SJCRH30 (cell line): ENCODE measurements at places on chromosomes 2 and 18.
A peak's percentile ranks its signal among the peaks of the same experiment; 100 is the strongest.

DNA sequence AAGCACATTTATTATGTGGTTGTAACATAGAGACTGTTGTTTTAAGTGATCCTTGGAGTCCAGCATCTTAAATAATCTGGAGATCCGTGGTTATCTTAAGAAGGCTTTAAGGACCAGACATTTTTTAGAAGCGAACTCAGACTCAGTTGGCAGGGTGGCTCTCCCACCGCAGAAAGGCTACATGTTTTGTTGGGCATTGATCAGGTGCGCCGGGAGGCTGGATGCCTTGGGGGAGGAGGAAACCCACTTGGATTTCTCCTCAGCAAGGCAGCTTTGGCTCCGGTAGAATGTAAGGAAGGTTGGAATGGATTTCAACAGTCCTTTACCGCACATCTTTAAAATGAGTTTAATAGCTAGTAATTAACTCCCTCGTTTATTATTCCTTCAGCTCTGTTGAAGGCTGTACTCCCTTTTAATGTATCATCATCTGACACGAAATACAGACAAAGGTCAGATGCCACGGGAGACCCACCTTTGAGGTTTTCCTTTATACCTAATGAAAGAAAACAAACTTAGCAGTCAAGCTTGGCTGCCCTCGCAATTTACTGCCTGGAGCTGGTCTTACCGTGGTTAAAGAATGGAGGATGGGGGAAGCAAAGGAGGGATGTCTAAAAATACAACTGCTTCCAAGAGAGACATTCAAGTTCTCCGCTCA is 1.2 kb downstream of the TMEM200C start:
- H3K4me1 ChIP-seq: no peaks in the 10 kb centered on the region
- no peak for DNase-seq
- H3K27ac ChIP-seq: no peak overlapping the region
- no peak overlapping the region for H3K4me3 ChIP-seq
- H3K36me3 ChIP-seq: no peaks in the 10 kb centered on the region
- no peaks in the 10 kb centered on the region for H3K27me3 ChIP-seq

DNA sequence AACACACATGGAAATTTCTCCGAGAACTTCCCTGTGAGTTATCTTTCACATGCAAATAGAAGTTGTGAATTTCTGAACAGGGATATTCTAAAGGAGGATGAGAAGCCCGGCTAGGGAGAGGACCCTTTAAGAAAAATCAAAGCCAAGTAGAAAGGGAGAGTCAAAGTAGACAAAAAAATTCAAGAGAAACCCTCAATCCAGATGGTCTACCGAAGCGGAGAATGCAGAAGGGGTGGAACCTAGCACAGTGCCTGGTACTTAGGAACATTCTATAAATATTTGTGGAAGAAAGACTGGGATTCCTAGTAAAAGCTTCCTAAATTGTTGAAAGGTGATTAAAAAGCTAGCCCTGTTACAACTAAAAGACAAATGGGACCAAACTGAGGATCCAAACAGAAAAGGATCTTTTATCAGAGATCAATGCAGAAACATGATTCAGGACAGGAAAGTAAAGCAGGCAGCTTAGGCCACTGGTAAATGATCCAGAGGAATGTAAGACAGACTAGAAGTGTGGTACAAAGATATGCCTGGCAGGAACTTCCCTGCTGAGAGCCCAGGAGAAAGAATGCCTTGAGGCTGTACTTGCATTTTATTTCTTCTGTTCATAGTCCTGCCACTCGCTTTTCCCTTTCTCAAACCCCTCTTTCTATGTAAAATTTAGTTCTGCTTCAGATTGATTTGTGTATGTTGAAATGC is 19.5 kb upstream of the GLS start:
- peak; percentile 57 for DNase-seq
- H3K4me1 ChIP-seq: peaks cover 41% of the 10 kb centered on the region
- no peaks in the 10 kb centered on the region for H3K27me3 ChIP-seq
- peak overlapping the region; percentile 7; the same call in 1 of the 2 replicates for H3K27ac ChIP-seq
- no peak overlapping the region for H3K4me3 ChIP-seq
- no peaks in the 10 kb centered on the region for H3K36me3 ChIP-seq

DNA sequence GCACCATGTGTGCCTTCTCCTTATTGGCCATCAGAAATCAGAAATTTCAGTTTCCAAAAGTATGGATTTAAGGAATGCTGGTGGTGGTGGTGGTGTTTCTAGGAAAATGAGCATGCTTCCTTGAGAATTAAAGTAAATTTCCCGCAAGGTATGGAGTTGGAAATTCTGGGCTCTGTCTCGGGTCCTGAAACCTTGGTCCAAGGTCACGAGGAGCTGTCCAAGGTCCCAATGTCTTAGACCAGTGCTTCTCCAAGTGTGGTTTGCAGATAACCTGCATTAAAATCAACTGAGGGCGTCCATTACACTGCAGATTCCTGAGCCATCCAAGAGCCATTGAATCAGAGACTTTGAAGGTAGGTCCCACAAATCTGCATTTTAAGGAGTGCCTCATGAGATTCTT is 210.9 kb upstream of the PKDCC start:
- DNase-seq: peak; percentile 62
- H3K27ac ChIP-seq: no peak overlapping the region
- H3K36me3 ChIP-seq: no peaks in the 10 kb centered on the region
- no peaks in the 10 kb centered on the region for H3K27me3 ChIP-seq
- H3K4me3 ChIP-seq: no peak overlapping the region

GRCh38 chr2:153986488-153987229 is 114.9 kb downstream of the GALNT13 start:
- H3K27ac ChIP-seq: peak overlapping the region; percentile 15; the same call in 1 of the 2 replicates
- no peaks in the 10 kb centered on the region for H3K27me3 ChIP-seq
- H3K36me3 ChIP-seq: no peaks in the 10 kb centered on the region
- H3K4me1 ChIP-seq: peaks cover 8% of the 10 kb centered on the region; the same call in 1 of the 2 replicates
- H3K4me3 ChIP-seq: no peak overlapping the region
- DNase-seq: peak; percentile 44

GRCh38 chr18:37545461-37546271 is 19.9 kb downstream of the CELF4 start:
- no peaks in the 10 kb centered on the region for H3K4me1 ChIP-seq
- H3K27ac ChIP-seq: no peak overlapping the region
- no peaks in the 10 kb centered on the region for H3K27me3 ChIP-seq
- no peak for DNase-seq

GRCh38 chr2:68169308-68169707 is 11.6 kb downstream of the PNO1 start:
- no peak for DNase-seq
- H3K36me3 ChIP-seq: peaks cover 58% of the 10 kb centered on the region
- H3K27me3 ChIP-seq: no peaks in the 10 kb centered on the region

DNA sequence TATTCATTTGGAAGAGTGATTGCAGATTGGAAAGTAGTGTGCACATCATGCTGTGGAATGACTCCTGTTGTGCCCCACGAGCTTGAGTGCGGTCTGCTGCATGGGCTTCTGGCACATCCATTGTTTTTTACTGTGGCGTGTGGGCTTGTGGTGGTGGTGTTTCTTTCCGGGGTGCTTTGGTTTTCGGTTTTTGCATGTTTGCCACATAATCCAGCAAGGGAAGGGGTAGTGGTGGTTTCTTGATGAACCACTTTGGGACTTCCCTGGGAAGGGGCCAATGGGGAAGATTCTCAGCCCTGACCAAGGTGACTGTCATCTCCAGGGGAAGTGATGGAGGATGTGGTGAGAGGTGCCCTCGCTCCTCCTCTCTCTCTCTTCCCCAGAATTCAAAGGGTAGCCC is 57.0 kb downstream of the COA5 start:
- H3K27ac ChIP-seq: no peak overlapping the region
- H3K27me3 ChIP-seq: no peaks in the 10 kb centered on the region

DNA sequence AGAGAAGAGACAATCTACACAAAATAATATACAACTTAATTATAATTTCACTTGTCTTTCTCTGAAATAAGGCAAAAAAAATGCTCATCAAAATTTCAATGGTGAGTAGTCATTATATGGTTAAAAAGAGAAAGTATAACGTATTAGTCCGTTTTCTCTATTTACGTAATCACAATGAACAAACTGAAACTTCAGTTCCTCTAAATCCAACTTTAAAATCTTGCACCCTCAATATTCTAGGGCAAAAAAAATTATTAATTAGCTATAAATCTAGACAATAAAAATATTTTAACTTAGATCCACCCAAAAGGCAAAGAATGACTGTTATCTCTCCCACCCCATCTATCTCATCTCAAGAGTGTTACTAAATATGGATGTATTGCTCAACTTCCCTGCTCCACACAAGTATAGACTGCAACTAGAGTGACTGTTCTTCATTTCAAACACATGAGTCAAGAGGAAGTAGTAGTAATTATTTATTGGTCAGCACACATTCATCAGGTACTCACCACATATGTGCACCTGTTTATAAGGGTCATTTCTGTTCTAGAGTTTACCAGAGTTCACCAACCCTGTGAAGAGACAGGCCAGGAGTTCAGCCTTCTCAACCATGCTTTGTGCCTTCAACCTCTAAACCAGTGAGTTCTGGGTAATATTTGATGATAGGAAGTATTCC is 36.4 kb downstream of the STK39 start:
- DNase-seq: peak; percentile 5
- no peak overlapping the region for H3K27ac ChIP-seq
- no peaks in the 10 kb centered on the region for H3K36me3 ChIP-seq
- H3K4me1 ChIP-seq: no peaks in the 10 kb centered on the region

DNA sequence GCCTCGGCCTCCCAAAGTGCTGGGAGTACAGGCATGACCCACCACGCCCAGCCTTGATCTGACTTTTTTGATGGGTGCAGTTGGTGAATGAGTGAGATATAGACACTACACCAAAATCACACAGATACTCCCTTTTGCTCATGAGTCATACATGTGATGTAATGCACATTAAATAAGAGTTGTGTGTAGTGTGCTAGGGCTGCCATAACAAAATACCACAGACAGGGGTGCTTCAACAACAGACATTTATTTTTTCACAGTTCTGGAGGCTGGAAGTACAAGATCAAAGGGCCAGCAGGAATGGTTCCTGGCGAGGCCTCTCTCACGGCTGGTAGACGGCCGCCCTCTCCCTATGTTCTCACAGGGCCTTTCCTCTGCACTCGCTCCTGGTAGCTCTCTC is 46.6 kb downstream of the GBX2 start:
- no peak for DNase-seq
- peaks cover 8% of the 10 kb centered on the region; the same call in 1 of the 2 replicates for H3K4me1 ChIP-seq
- no peak overlapping the region for H3K4me3 ChIP-seq
- no peaks in the 10 kb centered on the region for H3K27me3 ChIP-seq

DNA sequence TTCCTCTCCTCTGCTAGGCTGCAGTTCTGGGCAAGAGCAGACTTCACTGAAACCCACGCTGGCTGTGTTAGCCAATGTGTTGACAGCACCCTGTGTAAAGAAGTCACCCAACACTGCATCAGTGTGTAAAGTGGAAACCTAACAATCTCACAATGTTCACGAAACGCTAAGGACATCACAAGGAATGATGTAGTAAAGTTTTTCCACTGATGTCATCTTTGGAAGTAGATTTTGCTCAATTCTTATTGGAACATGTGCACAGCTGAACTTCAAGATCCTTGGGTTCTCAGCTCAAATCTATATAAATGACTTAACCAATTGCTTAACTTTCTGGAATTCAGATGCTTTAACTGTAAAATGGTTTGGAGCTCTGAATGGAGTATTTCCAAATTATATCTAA is 1112.5 kb downstream of the TSN start:
- H3K36me3 ChIP-seq: no peaks in the 10 kb centered on the region
- H3K27ac ChIP-seq: no peak overlapping the region
- H3K27me3 ChIP-seq: no peaks in the 10 kb centered on the region
- no peak overlapping the region for H3K4me3 ChIP-seq
- no peak for DNase-seq
- H3K4me1 ChIP-seq: no peaks in the 10 kb centered on the region

- H3K27ac ChIP-seq: no peak overlapping the region
- no peak for DNase-seq
- no peaks in the 10 kb centered on the region for H3K27me3 ChIP-seq
- H3K4me1 ChIP-seq: no peaks in the 10 kb centered on the region
- H3K36me3 ChIP-seq: peaks cover 51% of the 10 kb centered on the region
These were observed 112.2 kb downstream of the SOS1 start for GRCh38 chr2:39008665-39009064.

DNA sequence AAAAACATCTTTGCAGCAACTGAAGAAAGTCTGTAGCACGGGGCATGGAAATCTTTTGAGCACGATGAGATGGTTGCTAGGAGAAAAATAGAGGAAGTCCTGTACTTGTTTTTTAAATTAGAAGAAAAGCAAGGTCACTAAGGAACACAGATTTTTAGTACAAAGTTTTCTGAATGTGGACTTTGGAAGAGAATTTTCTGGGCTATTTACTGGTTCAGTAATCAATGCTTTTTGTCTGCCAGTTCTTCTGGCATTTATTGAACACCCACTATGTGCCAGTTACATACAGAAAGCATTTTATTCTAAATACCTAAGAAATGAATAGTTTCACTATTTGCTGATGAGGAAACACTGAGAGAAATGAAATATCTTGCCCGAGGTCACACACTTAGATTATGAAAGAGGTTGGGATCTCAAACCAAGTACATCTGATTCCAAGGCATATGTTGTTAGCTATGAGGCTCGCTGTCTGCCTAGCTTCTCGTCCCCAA is 15.6 kb upstream of the MAP3K20 start:
- H3K27ac ChIP-seq: no peak overlapping the region
- DNase-seq: no peak
- no peaks in the 10 kb centered on the region for H3K27me3 ChIP-seq
- H3K4me3 ChIP-seq: no peak overlapping the region

DNA sequence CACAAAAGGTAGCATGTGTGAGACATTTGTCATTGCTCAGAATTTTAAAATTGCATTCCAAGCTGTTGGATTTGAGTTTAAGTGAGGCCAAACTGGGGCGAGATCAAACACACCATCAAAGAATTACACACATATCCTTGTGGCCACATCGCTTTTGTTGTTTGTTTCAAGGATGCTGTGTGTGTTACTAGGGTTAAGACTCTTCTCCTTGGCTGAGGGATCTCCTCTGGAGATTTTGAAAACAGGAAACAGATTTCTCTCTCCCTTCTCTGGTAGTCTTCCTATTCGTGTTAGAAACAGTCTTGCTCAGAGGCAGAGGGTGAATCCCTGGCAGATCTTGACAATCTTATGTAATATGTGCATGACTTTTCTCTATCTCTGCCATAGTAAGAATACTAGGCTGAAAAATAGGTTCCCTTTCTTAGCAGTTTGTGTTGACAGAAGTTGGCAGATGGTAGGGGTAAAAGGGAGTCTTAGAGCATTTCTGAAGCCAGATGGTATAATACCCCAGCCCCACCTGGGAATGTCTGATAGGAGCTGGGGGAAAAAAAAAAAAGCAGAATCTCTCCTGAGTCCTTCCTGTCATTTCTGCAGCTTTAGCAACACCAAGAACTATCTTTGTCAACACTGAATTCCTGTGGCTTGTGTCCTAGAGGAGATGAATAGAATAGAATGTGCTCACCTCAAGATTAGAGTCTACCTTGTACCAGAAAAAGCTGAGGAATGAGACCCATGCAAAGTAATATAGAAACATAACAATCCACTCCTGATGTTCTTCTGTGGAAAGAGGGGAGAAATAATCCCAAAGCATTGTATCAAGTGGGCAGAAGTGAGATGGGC is 101.8 kb downstream of the XRCC5 start:
- no peak overlapping the region for H3K4me3 ChIP-seq
- peaks cover 26% of the 10 kb centered on the region for H3K36me3 ChIP-seq
- no peaks in the 10 kb centered on the region for H3K4me1 ChIP-seq
- no peak overlapping the region for H3K27ac ChIP-seq

- H3K36me3 ChIP-seq: no peaks in the 10 kb centered on the region
- no peak overlapping the region for H3K27ac ChIP-seq
These were observed 164.8 kb upstream of the DOCK10 start for GRCh38 chr2:225207043-225207442.
